ENCODE measurements at places on chromosomes 1 and 21. TPM values are rescaled to one million over a fixed set of nuclear protein-coding genes. Genes with fewer than 3 reads are reported as not detected.

- peak; percentile 89 for ATAC-seq
These were observed 27.8 kb upstream of the PRSS38 start for GRCh38 chr1:227787513-227788270.

DNA sequence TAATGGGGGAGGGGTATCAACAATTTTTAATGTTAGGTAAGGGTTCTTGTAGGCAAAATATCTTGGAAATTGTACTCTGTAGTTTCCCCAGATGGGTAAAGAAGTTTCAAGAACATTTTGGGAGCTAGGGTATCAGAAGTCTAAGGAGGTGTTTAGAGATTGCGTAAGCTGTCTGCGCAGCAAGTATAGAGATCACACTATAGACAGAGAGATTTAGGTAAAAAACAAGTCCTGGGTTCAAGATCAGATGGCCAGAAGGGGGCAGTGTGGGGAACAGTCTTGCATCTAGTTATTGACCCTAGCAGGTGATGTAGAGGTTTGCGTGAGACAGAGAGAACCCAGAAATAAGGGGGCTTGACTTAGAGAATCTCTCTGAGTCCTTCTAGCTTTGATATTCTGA lies 80.8 kb downstream of the S1PR1 start:
- no peak for ATAC-seq

- no peak for ATAC-seq
These were observed 14.5 kb upstream of the KCNA2 start for GRCh38 chr1:110620686-110621085.

DNA sequence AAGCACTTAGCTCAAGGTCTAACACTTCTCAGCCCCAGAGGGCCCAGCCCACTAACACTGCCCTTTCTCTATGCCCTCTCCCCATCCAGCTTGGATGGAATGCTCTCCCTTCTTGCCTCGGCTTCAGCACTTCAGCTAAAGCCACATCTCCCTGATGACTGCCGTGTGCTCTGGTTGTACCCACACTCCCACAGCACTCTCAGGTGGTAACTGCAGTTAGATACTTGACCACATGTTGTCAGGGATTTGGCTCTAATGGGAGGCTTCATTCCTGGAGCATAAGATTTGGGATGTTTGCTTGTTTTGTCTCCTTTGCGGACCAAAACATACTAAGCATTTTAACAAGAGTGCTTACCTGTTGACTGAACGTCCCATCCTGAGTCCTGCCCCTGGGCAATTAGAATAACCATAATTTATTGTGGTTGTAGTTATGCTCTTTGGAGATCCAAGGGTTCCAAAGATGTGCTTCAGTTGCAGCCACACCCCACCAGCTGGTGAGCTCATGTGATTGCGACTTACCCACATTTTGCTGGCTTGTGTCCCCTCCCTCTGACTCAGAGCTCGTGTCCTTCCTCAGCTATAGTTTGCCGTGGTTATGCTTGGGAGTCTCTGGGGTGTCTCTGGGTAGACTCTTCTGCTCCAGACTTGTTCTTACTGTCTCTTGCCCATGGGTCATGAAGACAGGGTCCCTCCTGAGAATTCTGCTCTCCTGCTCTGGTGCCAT lies 7.7 kb upstream of the SLC26A9 start:
- ATAC-seq: peak; percentile 95

DNA sequence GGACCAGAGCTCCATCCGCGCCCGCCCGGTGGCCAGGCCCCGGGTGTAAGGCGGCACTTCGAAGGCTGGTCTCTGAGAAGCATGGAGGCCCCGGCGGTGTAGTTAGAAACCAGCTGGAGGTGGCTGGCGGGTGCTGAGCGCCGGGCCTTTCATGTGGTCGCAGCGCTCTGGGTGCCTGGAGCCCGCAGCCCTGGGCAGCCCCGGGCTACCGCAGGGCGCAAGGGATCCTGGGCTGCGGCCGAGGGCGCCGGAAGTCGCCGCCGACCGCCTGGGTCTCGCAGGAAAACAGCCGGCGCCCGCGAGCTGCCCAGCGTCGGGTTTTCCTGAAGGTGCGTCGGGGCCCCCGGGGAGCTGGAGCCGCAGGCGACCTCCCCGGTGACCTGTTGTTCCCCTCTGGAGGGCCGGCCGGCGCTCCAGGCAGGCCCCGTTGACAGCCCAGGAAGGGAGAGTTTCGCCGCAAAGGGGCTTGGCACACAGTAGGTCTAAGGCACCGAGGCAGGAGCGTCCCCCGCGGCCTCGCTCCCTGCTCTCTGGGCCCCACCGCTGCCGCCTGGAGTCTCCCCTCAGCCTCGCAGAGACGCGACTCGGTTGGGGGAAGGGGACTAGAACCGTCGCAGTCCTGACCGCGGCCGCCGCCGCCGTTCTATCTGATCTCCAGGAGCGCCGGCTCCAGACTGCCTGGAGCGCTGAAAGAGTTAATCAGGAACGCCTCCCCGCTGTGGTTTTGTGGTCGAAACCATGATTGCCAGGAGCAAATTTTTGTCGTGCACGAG lies 2.7 kb downstream of the GRHL3 start:
- peak; percentile 74 for ATAC-seq

- ATAC-seq: peak; percentile 79
These were observed at the start of gene C2CD2 for GRCh38 chr21:41953831-41954653. TSS of gene C2CD2 (minus strand) at chr21:41954018. CDS start at chr21:41953648, 370 bp downstream.

The ACTA1 gene
- not detected for total RNA-seq

- ATAC-seq: peak; percentile 33
These were observed 35.8 kb downstream of the EPHX1 start for GRCh38 chr1:225845571-225846259.

DNA sequence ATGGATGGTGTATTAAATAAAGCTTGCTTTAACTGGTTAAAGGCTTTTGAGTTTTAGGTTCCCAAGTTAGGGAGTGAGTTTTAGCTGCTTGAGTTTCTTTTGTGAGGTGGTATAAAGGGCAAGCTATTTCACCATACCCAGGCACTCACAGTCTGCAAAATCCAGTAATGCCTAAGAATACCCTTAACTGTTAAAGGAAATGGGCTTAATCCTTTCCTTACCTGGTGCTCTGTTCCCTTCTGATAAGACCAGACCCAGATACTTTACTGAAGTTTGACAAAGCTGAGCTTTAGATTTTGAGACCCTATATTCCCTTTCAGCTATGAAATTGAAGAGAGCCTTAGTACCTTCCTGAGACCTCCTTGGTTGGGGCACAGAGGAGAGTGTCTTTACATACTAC lies 30.3 kb downstream of the MSTO1 start:
- no peak for ATAC-seq

DNA sequence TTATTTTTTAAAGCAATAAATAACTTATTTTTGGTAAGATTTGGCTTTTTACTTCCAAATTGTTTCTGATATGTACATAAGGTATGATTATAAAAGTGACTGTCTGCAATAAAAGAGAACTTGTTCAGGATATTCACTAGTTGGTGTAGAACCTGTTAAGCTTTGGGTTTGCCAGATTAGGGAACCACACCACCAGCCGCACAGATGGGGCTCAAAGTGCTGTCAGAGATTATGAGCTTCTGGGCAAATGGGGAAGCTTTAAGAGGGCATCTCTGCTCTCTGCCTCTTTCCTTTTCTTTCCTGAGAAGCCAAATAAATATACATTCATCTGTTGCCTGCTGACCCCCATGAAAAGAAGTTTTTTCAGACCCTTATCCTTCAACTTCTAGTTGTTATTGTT lies 25.4 kb downstream of the IVNS1ABP start:
- ATAC-seq: no peak

GRCh38 chr1:26831546-26832248 lies 5.2 kb downstream of the ZDHHC18 start:
- ATAC-seq: no peak

DNA sequence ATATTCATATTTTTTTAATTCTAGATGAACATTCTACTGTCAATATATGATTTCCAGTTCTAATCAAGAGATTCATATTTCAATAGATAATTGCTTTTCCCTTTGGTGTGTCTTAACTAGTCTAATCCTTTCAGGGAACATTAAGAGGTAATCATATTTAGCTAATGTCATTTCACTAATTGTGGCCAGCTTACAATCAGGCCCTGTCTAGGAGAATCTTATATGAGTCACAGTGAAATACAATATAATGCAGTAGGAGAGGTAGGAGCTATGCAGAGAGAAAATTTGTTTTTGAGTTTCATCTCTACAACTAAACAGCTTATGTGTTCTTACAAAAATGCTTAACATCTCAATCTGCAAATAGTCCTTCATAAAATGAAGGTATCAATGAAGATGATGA lies 85.9 kb downstream of the DPYD start:
- ATAC-seq: no peak

DNA sequence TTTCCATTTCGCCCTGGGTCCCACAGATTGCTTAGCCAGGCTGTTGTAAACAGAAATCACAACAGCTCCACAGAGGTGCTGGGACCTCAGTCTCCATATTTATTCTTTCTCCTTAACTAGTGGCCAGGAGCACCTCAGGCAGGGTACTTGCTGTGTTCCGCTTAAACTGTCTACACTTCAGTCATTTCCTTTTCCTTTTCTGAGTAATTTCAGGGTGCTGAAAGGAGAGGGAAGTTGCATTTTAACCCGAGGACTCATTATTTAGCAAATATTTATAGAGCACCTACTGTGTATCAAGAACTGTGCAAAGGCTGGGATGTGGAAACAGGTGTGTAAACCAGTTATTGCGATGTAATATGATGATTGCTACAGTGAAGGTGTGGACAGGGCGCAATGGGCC lies 41.9 kb downstream of the ACP6 start:
- no peak for ATAC-seq

- ATAC-seq: no peak
These were observed 5.3 kb upstream of the EVA1B start for GRCh38 chr1:36328713-36329112.

GRCh38 chr1:26838474-26839338 lies 12.2 kb downstream of the ZDHHC18 start:
- no peak for ATAC-seq

DNA sequence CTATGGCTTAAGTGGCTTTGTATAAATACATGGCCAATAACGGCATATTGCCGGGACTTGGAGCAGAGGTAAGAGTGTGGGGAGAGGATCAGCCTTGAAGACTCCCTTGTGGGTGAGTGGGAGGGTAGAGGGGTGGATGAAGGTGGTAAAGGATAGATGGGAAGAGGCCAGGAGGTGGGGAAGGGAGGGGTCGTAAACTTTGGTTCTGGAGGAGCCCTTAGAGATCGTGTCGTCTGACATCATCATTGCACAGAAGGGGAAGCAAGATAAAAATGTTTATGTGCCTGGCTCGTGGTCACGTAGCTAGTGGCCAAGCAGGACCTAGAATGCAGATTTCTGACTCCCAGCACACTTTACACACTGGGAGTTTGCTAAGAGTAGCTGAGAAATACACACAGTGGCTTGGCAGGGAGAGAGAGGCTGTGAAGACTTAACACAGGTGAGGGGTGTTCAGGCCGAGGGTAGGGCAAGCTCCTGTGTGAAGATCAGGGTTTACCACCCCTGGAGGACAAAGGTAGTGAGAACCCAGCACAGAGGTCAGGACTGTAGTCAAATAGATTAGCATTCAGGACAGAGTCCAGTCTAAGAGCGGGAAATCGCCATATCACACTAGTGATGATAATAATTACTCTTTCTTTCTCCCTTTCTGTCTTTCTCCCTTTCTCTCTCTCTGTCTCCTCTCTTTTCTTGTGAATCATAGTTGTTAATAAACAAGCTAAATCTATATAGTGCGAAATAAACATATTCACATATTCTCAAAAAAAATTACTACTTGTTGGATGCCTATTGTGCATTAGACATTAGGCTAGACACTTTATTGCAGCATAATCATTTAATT lies 75.5 kb downstream of the LRRC8D start:
- ATAC-seq: no peak

The PCP4 gene
- 18.7 TPM for total RNA-seq

DNA sequence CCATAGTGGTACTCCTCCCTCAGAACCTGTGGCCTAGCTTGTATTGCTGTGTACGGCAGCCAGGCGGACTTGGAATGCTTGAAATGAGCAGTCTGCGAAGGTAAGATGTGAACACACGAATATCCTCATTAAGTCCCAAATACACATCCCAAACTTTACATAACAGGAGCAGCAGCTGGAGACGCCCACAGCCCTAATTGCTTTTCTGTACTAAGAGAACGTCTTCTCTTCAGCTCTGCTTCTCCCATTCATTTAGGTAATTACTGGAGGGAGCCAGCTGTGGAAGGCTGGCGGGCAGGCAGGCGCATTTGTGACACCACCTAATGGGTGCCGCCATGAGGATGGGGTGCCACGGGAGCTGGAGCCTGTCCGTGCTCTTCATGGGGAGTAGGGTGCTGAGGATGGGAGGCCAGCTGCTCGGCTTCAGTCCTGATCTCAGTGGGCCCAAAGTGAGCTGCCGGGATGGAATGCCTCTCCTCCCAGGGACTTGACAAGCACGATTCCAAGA lies 66.6 kb upstream of the POU3F1 start:
- no peak for ATAC-seq

GRCh38 chr1:147264158-147264768 lies 21.8 kb downstream of the CHD1L start:
- ATAC-seq: no peak

The GJA8 gene
- not detected for total RNA-seq

The MROH9 gene
- not detected for total RNA-seq

GRCh38 chr1:241330619-241331327 lies 26.2 kb downstream of the RGS7 start:
- ATAC-seq: no peak

The CRNN gene
- not detected for total RNA-seq

- ATAC-seq: no peak
These were observed 233.3 kb upstream of the COA6 start for GRCh38 chr1:234139966-234140365.

The KRTAP11-1 gene
- total RNA-seq: not detected

The CHIT1 gene
- total RNA-seq: 0.24 TPM

Measured in motor neuron (in vitro differentiated cells).